ENCODE measurements at places on chromosomes 13 and 19. TPM values are rescaled to one million over a fixed set of nuclear protein-coding genes. Genes with fewer than 3 reads are reported as not detected.

- no peak for DNase-seq
- no peaks in the 10 kb centered on the region for H3K27me3 ChIP-seq
- no peaks in the 10 kb centered on the region for H3K4me1 ChIP-seq
- no peak overlapping the region for H3K27ac ChIP-seq
- H3K4me3 ChIP-seq: no peak overlapping the region
- peaks cover 33% of the 10 kb centered on the region for H3K36me3 ChIP-seq
Observed at GRCh38 chr19:18349524-18350128, 9.2 kb downstream of the PGPEP1 start.

- no peaks in the 10 kb centered on the region for H3K27me3 ChIP-seq
- no peak for DNase-seq
- H3K27ac ChIP-seq: no peak overlapping the region
- H3K36me3 ChIP-seq: no peaks in the 10 kb centered on the region
Observed at GRCh38 chr13:81211713-81212112, 870.8 kb upstream of the SPRY2 start.

GRCh38 chr19:535017-535835, 3.7 kb downstream of the CDC34 start:
- H3K36me3 ChIP-seq: peaks cover 4% of the 10 kb centered on the region
- no peak for DNase-seq
- peak overlapping the region; percentile 55 for H3K4me3 ChIP-seq
- peaks cover 7% of the 10 kb centered on the region for H3K4me1 ChIP-seq

- H3K36me3 ChIP-seq: no peaks in the 10 kb centered on the region
- no peak overlapping the region for H3K27ac ChIP-seq
- H3K4me3 ChIP-seq: no peak overlapping the region
- H3K27me3 ChIP-seq: no peaks in the 10 kb centered on the region
Observed at GRCh38 chr13:54445453-54445852, 1416.8 kb downstream of the OLFM4 start.

GRCh38 chr19:13104360-13104847, 1.7 kb upstream of the LYL1 start:
- no peak overlapping the region for H3K4me3 ChIP-seq
- H3K4me1 ChIP-seq: no peaks in the 10 kb centered on the region
- H3K36me3 ChIP-seq: peaks cover 2% of the 10 kb centered on the region
- no peak for DNase-seq
- H3K27ac ChIP-seq: no peak overlapping the region

RDH8 gene
- not detected for total RNA-seq

SBSN gene
- total RNA-seq: 0.24 TPM

RRAS gene
- total RNA-seq: 3.9 TPM

OXGR1 gene
- not detected for total RNA-seq

Data from progenitor cell of endocrine pancreas (in vitro differentiated cells).